ELF-1 (cell line): ENCODE measurements at places on chromosomes 13 and 19.

GRCh38 chr19:18310118-18310909 lies 12.6 kb downstream of the LSM4 start:
- no peak for DNase-seq

GRCh38 chr13:112807653-112808376 lies 118.0 kb downstream of the ATP11A start:
- DNase-seq, result no peak

DNA sequence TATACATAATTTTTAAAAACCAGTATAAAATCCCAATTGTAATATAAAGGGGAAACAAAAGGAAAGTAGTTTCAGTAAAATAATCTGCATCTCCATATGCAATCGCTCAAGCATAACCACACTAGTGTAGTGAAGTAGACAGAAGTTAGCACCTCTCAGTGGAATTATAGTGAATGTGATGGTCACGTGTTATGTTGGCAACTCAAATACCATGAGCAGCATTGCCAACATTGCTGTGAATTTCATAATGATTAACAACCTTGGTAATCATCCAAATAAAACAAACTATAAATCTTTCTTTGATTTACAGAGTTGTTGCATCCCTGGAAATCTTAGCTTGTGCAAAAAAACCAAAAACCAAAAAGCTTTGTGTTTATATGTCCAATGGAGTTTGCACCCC lies 77.3 kb upstream of the SIAH3 start:
- DNase-seq, result no peak

DNA sequence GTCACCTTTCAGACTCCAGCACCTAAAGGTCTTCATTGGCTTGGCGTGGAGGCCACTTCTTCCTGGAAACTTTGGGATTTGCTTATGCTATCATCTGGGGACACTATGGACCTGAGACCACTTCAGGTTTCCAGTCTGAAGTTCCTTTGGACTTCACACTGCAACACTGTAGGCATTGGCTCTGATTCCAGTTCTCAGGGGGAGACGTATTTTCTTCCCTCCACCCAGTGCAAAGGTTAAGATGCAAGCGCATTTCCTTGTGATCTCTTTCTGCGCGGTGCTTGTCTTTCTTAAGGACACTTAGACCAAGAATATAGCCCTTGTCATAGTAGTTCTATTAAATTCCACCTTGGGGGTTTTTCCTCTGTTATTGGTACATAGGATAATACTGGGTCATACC lies 299.8 kb downstream of the TSHZ3 start:
- DNase-seq, result no peak

- no peak for DNase-seq
These were observed 75.0 kb downstream of the RYR1 start for GRCh38 chr19:38508507-38508906.

- no peak for DNase-seq
These were observed 77.2 kb downstream of the KLF12 start for GRCh38 chr13:74056801-74057542.

DNA sequence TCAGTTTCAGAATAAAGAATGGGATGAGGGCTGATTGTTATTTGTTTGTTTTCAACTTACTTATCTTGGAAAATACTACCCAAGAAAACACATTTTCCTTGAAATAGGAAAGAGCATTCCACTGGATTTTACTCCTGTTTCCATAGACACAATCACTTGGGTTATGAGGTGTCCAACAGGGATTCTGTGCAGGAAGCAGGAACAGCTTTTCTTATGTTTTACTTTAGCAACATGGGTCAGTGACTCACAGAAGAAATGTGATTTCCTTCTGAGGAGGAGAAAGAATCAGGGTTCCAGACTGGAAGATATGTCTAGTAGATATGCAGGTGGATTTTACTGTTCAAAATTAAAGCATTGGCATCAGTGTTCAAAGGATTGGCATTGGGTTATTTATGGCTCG lies 180.8 kb upstream of the GPC6 start:
- no peak for DNase-seq

- no peak for DNase-seq
These were observed 7.8 kb upstream of the RAB3A start for GRCh38 chr19:18211683-18212082.

DNA sequence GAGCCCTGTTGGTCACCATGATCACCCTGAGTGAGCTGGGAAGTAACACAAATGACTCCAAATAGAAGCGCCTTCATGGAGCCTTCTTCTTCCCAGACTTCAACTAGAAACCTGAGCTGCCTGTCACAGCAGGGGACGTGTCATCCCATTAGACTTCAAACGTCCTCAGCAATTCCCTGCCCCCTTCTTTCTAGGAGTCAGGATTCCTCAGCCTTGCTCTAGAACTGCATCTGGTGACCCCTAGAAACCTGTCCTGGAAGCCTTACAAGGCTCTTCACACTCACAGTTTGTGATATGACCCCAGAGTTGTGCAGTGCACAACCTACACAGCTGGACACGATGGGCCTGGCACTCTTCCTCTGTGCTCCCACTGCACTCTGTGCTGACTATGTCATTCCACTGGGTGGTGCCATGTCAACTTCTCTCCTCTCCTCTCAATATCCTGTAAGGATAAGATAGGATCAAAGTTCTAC lies 23.6 kb upstream of the TTYH1 start:
- peak; percentile 79 for DNase-seq

DNA sequence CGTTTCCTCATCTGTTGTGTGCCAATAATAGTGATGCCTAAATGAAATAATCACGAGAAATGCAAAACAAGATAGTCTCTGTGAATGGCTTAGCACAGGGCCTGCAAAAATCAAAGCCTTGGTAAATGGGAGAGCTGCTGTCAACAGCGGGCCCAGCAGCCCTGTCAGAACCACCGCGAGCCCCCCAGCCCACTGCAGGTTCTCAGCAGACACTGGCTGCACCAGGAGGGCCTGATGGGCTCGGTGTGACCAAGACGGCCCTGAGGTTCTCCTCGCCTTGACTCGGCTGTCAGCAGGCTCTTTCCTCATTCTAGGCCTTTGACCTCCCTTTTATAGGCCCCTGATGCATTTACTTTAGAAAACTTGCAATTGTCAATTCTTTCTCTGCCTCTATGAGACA lies 90.9 kb upstream of the GPR183 start:
- no peak for DNase-seq

- DNase-seq, result peak; percentile 74
These were observed 1244.5 kb downstream of the PCDH9 start for GRCh38 chr13:65985612-65986011.

DNA sequence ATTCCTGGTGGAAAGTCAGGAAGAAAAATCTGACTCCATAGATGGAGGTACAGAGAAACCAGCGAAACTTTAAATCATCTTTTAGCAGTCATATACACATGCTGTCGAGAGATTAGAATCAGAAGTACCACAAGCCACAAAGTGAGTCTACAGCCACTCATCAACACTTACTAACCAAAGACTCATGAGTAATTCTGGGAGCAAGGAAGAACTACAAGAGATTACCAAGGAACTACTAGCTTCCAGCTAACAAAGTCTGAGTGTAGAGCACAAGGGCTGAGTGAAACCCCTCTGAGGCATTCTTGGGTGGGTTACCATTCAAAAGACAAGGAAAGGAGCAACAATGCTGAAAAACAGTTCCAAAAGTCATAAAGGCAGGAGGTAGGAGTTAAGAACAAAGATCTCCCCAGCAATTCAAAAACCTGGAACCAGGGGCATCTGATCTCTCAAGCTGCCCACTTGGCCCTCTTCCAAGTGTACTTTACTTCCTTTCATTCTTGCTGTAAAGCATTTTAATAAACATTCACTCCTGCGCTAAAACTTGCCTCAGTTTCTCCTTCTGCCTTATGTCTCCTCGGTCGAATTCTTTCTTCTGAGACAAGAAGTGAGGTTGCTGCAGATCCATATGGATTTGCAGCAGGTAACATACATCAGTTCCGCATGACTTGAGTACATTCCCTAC lies 13.0 kb downstream of the RBM26 start:
- no peak for DNase-seq

- DNase-seq, result no peak
These were observed 238.2 kb downstream of the B3GLCT start for GRCh38 chr13:31437975-31438374.
